ENCODE measurements at places on chromosomes 13 and 19.

GRCh38 chr19:12287958-12288500 lies 6.7 kb downstream of the ZNF44 start:
- DNase-seq: no peak

DNA sequence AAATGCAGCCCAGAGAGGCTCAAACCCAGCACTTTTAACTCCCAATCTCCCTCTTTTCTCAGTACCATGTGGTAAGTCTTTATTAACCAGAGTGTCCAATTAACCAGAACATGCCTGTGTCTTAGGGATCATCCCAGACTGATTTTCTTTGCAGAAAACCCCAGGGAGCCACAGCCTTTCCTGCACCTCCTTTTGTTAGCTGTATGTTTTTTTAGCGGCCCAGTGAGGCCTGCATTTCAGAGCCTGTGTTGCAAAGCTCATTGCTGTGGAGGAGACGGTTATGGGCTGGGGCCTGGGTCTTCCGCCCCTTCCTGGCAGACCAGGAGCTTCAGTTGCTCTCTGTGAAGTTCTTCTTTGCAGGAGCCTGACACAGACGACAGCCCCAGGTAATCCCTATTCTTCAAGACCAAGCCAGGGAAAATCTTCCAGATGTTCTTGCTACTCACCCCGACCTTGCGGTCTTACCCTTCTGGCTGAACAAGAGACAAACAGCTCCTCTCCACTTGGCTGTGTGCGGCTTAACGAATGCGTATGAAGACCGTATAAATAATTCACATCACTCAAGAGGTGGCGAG lies 70.7 kb upstream of the TSHZ3 start:
- DNase-seq: no peak

GRCh38 chr19:4196587-4197148 lies 14.2 kb downstream of the ANKRD24 start:
- DNase-seq: no peak

DNA sequence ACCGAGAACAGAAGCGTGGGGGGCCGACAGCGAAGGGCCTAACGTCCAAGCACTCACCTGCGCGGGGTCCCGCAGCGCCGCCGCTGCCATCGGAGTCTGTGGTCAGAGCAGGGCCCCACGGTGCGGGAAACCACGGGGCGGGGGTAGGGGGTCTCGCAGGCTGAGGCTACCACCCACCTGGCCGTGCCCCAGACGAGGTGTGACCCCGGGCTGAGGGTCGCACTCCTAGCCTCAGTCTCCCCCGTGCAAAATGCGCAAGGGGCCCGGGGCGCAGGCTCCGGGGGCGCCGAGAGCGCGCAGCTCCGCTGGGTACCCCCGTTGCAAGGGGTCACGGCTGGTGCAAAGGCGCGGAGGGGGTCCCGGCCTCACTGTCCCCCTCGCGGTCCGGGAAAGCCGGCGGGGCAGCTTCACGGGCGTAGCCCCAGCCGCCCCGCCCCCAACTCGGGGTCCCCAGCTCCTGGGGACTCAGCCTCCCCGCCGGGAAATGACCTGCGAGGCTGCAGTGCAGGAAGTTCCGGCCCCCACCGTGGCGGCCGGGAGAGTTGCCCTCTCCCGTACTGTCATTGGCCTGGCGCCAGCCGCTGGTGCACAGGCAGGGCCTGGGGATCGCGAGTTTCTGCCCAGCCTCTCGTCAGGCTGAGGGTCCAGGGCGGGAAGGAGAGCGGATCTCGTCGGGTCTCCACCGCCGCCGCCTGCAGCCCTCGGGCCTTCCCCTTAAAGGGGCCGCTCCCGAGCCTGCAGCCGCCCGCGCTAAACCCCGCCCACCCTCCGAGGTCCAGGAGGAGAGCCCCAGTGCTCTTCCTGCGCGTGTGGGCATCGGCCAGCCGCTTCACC lies at the start of gene ZNF792:
Gene ZNF792 (minus strand): TSS at position 657 of the 834 bp plus-strand sequence. CDS start 567 bp downstream, at position 90.
- peak; percentile 24 for DNase-seq

GRCh38 chr19:39568604-39569003 lies 28.6 kb upstream of the EID2 start:
- no peak for DNase-seq

DNA sequence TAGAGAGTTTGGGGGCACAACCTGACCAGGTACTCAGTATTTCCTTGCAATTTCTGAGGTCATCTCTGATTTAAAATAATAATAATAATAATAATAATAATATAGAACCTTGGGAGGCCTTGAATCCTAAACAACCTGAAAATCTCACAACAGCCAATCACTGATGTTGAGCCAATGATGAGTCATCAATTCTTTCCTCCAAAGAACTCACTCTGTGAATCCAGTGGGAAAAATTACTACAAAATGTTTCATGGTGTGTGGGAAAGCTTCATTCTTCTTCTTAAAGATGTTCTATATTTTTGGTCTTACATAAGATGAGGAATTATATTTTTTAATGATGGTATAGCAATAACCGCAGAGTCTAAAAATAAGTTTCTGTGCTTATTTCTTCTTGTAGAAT lies 594.6 kb downstream of the EFNB2 start:
- no peak for DNase-seq

DNA sequence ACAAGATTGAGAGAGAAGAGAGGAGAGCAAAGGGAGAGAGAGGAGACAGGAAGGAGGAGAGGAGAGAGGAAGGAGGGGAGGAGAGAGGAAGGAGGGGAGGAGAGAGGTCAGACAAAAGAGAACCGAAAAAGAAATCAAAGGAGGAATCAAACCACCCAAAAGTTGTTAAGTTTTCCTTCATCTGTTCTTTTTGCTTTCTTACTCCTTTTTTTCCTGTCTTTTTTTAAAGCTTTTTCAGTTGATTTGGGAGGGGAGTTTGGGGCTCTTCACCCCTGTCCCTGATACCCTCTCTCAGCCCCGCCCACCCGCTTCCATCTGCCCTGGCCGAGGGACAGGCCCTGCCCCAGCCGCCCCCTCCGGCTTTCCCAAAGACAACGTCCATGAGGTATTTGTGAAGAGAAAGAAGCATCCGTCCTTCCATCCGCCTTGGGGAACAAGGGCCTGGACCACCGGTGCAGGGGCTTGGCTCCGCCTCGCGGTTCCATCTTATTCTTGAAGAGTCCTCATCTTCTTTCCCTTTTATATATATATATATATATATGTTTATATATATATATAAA lies 13.3 kb downstream of the ZNF574 start:
- no peak for DNase-seq

- DNase-seq: peak; percentile 13
Measured at GRCh38 chr13:40662866-40663265, 3.6 kb downstream of the FOXO1 start.

- no peak for DNase-seq
Measured at GRCh38 chr13:71056581-71056980, 810.4 kb downstream of the DACH1 start.

DNA sequence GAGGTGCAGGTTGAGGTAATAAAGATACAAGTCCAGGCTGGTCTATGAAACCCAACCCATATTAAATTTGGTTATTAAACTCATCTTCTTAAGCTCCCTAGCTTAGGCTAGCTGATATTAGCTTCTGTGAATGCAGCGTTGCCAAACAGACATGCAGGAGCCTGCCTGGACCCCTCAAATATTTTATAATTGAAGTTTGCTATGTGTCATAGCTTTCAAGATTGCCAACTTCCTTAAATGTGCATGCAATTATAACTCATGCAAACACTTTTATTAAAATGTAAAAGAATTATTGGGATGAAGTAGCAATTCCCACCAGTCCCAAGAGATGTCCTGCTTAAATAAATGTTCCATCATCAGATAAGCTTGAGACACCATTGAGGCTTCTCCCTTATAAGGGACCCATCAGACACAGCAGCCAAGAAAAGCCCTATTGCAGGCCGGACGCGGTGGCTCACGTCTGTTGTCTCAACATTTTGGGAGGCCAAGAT lies 51.3 kb downstream of the MBNL2 start:
- DNase-seq: no peak

DNA sequence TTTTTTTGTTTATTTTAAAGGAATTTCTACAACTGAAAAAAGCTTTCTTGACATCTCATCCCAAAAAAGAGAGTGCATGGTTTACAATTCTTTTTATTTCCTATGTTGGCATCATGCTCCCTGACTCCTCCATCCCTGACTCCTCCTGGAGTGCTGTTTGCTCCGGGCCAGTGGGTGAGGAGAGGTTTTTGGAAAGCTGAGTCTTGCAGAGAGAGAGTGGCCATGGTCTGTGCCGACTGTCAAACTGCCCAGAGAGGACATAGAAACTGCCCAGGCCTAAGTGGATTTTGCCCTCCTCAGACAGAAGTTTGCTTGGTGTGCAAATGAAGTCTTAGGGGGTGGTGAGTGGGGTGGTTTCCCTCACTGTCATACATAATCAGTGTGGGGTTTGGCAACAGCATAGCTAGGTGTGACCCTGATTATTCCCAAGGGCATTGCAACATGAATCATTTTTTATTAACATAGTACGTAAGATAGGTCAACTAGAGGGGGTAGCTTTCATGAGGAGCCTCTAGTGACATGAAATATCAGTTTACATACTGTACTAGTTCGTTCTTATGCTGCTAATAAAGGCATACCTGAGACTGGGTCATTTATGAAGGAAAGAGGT lies 179.8 kb upstream of the UBL3 start:
- no peak for DNase-seq

- no peak for DNase-seq
Measured at GRCh38 chr13:43935878-43936277, 56.2 kb downstream of the LACC1 start.

DNA sequence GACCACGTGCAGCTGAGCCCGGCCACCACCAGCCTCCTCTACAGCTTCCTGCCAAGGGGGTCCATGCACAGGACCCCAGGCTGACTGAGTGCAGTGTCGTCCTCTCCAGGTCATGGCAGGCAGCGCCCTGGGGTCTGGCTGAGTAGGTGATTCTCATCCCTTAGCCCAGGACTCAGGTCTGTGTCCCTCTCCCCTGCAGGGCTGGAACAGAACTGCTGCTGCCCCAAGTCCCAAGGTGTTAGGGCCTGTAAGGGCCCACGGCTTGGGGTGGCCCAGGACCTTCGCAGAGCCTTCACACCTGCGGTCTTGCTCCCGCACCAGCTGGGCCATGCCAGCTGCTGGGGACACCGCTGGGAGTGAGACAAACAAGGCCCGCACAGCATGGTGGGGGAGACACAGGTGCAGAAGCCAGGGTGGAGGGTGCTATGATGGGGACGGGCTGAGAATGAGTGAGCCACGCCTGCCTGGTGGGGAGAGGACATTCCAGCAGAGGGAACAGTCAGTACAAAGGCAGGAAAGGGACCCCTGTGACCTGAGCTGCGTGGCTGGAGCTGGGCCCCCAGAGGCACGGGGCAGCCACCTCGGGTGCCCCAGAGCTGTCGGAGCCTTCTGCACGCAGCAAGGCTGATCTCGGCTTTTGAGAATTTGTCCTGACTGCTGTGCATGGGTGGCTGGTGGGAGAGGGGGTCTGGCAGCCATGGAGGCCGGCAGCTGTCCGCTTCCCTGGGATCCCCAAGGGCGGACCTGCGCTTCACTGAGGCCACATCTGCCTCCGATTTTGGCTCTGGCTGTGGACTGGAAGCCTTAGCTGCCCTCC lies 11.9 kb downstream of the PLEKHF1 start:
- no peak for DNase-seq

DNA sequence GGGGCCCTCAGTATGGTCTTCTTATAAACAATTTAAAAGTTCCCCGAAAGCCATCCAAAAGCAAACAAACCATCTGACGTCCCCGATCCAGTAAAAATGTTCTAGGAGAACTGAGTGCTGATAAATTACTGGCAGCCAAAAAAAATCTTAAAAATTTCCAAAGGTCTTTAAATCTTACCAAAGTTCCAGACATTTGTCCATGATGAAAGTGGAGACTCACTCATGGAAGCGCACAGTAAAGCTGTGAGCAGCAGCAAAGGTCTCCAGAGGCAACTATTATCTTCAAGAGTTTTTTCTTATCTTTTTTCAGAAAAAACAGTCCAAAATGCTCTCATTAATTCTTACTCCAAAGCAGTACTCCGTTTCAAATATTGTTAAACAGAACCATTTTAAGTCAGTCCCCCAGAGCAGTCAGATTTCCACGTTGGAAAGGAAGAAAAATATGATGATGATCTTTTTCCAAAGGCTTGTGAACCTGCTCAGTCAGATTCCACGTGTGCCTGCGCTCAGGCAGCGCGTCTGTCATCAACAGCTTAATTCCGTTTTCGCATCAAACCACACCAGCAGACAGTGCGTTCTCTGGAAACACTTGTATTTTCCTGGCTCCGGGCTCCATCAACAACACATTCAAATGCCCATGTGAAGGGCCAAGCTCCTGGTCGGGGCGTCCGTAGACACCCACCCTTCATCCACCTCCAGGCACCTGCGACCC lies 85.4 kb downstream of the COL4A1 start:
- no peak for DNase-seq

DNA sequence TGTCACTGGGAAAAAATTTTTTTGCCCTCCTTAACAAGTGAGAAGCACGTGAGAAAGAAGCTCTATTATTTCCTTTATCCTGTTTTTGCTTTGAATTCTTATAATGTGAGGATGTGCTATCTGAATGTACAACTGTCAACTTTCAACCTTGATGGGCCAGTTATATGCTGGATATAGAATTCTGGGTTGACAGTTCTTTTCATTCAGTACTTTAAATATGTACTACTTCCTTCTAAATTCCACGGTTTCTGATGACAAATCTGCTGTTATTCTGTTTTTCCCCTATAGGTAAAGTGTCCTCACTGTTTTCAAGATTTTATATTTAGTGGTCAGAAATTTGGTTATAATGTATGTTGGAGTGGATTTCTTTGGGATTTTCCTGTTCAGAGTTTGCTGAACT lies 29.9 kb downstream of the ZDHHC20 start:
- no peak for DNase-seq

GRCh38 chr19:3006075-3006767 lies 22.9 kb downstream of the TLE2 start:
- DNase-seq: no peak

GRCh38 chr13:97566907-97567306 lies 132.9 kb downstream of the RAP2A start:
- DNase-seq: no peak

DNA sequence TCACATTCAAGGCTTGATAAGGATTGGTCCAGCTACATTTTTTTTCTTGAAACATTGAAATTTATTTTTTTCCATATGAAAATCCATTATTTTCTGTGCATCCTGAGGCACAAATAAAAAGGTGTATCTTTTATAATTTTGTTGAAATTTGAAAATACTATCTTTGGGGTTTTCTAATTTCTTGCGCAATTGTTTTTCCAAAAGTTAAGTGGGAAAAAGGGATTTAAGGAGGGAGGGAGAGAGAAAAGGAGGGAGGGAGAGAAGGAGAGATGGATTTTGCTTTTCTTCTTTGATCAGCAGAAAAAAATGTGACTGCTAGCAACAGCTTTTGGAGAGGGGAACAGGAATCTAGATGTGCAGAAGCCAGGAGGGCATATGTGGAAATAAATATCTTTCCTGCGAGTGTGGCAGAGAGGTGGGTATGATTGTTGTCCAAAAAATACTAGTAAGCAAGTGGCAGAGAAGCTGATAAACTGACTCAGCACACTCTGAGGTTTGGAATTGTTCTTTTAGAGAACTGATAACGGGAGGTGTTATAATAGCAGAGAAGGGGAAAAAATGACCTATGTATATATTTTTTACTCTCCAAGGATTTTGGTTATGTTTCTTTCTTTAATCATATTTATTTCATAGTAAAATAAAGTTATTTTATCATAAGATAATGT lies 61.2 kb upstream of the EDNRB start:
- DNase-seq: no peak

- DNase-seq: no peak
Measured at GRCh38 chr13:112255550-112256120, 120.5 kb upstream of the SPACA7 start.

Data from CD4-positive, alpha-beta T cell treated with Interleukin-4 for 4 hours (primary cell).